Stimulated activated CD8-positive, alpha-beta memory T cell treated with anti-CD3 and anti-CD28 coated beads, Interleukin-4, amount 100 ng/mL, for 4 hours (primary cell): ENCODE measurements at places on chromosomes 1 and 21.

DNA sequence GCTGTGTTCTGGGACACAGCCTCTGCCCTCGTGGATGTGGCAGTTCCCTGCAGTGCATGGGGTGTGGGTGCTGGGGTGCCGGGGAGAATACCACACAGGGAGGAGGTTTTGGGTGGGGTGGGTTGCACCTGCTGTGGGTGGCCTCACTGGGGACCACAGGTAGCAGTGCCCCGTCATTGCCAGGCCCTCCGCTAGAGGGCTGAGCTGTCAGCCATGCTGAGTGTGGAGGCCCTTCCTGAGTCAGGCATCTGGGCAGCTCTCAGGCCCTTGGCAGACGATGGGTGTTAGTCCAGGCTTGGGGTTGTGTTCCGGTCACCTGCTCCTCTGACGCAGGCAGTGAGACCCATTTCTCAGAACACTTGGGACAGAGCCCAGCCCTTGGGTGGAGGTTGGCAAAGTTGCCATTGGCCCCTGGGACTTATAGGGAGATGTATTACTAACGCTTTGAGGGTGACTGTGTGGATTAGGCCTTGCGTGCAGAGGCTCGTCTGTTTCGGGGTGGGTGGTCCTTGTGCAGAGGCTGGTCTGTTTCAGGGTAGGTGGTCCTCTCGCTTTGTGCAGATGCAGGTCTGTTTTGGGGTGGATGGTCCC is 23.9 kb downstream of the PCNT start:
- DNase-seq = no peak

GRCh38 chr1:30400507-30400906 is 322.9 kb downstream of the MATN1 start:
- DNase-seq = no peak

DNA sequence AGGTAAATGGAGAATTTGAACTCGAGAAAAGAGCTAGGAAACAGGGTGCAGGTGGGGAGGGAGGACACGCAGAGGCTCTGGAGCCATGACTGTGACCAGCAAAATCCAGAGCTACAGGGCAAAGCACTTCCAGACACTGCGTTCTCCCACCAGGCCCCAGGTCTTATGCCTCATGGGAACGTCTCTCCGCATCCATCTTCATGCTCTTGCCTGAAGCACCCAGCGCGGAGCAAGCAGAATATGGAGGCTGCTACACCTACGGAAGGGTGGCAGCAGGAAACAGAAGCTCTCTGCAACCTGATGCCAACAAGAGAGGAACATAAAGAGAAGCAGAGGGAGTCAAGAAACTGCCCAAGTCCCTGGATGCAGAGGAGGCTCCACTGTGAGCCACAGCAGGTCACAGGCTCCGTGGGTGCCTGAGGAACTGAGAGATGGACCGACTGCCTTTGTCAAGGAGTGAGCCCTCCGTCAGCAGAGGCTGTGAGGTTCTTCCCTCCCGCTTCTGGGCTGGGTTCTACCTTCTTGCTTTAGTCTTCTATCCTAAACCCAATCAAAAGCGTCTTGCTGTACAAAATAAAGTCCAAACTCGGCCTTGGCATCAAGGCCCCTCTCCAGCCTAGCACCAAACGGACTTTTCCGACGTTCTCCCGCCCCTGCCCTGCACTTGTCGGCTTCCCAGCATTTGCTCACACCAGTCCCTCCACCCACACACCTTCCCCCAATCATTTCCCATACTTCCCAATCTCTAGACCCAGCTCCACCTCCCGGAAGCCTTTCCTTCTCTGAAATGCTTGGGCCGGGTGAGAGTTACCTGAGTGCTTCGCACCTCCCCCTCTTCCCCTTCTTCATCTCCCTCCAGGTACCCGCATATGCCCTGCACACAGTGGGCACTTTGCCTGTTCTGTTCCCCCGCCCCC is 930 bp downstream of the DHCR24 start:
- DNase-seq = no peak

GRCh38 chr1:65615859-65616258 is 176.8 kb upstream of the PDE4B start:
- DNase-seq = no peak

DNA sequence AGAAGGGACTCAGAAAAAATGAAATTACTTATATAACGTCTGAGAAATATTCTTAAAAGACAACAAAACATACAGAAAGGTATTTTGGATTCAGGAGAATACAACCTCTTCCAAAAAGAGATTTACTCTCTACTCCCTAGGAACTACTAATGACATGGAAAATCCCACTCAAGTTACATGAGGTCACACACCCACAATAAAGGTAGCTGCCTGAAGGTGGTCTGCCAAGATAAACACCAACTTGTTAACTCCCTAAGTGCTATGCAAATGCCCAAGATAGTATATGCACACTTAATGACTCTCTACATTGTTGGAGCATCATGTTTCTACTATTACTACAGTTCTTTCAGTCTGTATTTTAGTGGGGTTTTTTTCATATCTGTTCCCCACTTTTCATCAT is 26.5 kb downstream of the RERE start:
- no peak for DNase-seq

- DNase-seq = no peak
These were observed 4.3 kb upstream of the CSF1 start for GRCh38 chr1:109906160-109906838.

- DNase-seq = no peak
These were observed 18.2 kb downstream of the PLCH2 start for GRCh38 chr1:2494323-2494693.

DNA sequence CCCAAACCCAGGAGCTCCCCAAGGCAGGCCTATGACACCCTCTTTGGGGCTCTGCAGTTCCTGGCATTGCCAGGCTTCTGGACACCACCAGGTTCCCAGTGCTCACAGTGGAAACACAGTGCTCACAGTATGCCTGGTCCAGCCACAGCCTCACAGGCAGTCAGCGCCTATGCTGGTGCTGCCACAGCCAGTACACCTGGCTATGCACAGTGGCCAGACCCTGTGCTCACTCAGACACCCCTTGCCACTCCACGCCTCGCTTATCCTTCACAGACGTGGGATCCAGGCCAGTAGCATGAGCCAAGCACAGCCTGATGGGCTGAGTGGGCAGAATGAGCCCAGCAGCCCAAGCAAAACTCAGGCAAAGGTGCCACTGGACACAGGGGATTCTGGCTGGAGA is 579.2 kb upstream of the ADGRL2 start:
- no peak for DNase-seq

DNA sequence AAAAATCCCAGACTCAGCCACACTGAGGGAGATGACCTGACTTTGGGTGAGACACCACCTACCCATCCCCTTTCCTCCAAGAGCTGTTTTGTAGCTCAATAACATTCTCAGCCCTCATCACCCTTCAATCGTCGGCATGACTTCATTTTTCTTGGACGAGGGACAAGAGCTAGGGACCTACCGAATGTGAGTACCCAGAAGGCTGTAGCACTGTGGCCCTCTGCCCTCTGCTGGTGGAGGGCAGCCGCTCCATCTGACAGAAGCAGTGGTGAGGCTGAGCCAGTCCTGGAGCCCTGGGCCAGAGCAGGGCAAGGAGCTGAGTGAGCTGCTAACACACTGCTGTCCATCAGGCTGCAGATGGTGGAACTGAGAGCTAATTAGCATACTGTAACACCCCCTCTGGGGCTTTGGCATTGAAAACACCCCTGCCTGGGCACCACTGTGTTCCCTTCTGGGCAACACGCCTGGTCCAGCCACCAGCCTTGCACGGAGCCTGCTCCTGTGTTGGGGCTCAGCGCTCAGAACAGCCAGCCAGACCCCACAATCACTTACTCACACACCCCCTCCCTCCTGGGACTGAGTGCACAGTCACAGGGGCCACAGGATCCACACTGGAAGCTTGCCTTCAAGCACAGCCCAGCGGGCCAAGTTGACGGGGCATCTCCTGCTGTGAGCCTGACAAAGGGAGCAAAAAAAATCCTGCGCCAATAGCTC is 18.3 kb upstream of the ALPL start:
- DNase-seq = no peak

- no peak for DNase-seq
These were observed 2.0 kb upstream of the MAN1C1 start for GRCh38 chr1:25614501-25615171.

DNA sequence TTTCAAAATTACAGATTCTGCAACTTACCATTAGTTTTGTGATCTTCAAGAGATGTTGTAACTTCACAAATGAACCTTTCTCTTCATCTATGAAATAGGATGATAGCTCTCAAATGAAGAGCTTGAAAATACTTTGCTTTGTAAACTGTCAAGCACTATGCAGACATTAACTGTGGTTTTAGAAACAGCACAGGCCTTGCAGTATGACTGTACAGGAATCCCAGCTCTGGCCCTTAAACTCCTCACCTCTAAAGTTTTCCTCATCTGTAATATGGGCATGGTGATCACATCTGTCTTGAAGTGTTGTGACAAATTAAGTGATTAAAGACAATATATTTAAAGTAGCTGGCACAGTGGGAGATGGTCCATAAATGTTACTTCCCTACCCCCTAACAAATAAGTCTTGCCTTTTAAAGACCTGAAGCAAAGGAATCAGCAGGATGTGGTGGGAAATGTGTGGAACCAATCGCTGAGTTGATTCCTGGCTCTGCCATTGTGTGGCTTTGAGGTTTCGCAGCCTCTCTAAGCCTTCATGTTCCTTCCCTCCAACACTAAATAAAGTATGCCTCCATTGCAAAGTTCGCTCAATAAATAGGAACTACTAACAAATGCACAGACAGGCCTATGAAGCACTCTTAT is 5.5 kb upstream of the PTP4A2 start:
- DNase-seq = no peak

GRCh38 chr1:164423136-164423535 is 135.8 kb upstream of the PBX1 start:
- no peak for DNase-seq

DNA sequence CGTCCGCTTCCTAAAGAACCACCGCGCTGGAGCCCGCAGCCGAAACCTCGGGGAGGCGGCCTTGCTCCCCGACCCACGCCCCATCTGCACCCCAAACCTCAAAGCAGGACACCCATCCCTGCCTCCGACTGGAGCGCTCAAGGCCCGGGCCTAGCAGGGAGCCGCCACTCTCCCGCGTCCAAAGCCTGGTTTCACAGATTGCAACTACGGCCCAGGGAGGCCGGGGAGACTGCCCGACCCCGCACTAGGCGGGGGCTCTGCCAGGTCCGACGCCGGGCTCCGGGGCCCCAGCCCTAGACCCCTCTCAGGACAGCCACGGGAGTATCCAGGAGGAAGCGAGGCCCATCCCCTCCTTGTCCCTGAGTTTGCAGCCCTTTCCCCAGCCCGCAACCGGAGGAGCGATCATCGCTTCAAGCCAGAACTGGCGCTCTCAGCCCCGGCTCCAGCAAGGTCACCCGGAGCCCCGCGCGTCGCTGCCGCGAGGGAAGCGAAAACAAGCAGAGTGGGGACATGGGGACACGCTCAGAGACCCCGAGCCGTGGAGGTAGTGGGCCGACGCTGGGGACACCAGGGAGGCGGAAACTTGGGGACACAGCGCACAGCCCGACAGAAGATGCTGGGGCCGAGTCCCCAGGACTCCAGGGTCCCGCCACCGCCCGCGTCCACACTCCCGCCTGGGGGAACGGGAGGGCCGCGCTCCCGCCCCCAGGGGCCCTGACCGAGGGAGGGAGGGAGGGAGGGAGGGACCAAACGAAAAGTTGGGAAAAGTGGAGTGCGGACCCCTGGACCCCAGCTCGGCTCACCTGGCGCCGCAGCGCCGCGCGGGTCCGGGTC is 433 bp downstream of the TMEM200B start:
- no peak for DNase-seq
